ENCODE measurements at places on chromosomes 11 and 22. TPM values are rescaled to one million over a fixed set of nuclear protein-coding genes. Genes with fewer than 3 reads are reported as not detected.

IGF2 gene
- 70.5 TPM for total RNA-seq

SHANK2 gene
- total RNA-seq, result 15.8 TPM

OR10D3 gene
- not detected for total RNA-seq

OR4A16 gene
- not detected for total RNA-seq

ZP1 gene
- total RNA-seq, result not detected

MB gene
- total RNA-seq, result 0.25 TPM

NEFH gene
- 0.17 TPM for total RNA-seq

PRG3 gene
- not detected for total RNA-seq

NAA40 gene
- total RNA-seq, result 7.3 TPM

LGR4 gene
- 64.7 TPM for total RNA-seq

RBFOX2 gene
- total RNA-seq, result 53.6 TPM

APOC3 gene
- 608 TPM for total RNA-seq

GNAZ gene
- total RNA-seq, result 0.33 TPM

NDUFA6 gene
- total RNA-seq, result 43.7 TPM

OR52I2 gene
- under 0.01 TPM for total RNA-seq

APOA4 gene
- total RNA-seq, result 0.89 TPM

DNAJC24 gene
- total RNA-seq, result 16.8 TPM

IL17REL gene
- total RNA-seq, result under 0.01 TPM

TMEM179B gene
- 21.1 TPM for total RNA-seq

NADSYN1 gene
- total RNA-seq, result 33.6 TPM

CARNS1 gene
- 0.05 TPM for total RNA-seq

CECR2 gene
- 9.7 TPM for total RNA-seq

ARHGEF17 gene
- total RNA-seq, result 7.7 TPM

KRTAP5-10 gene
- total RNA-seq, result not detected

DGAT2 gene
- 151 TPM for total RNA-seq

F2 gene
- 1,505 TPM for total RNA-seq

PAX6 gene
- not detected for total RNA-seq

TSPAN18 gene
- 1.9 TPM for total RNA-seq

PTPN5 gene
- total RNA-seq, result not detected

SHISAL1 gene
- total RNA-seq, result 0.17 TPM

SMTNL1 gene
- total RNA-seq, result not detected

TP53AIP1 gene
- total RNA-seq, result not detected

SLCO2B1 gene
- total RNA-seq, result 184 TPM

PDGFD gene
- 3.3 TPM for total RNA-seq

SCN2B gene
- total RNA-seq, result 0.05 TPM

DRAP1 gene
- total RNA-seq, result 18.1 TPM

POTEH gene
- total RNA-seq, result not detected

OR5B12 gene
- total RNA-seq, result not detected

USP2 gene
- 0.65 TPM for total RNA-seq

RFPL1 gene
- total RNA-seq, result not detected

KCNE3 gene
- 5.4 TPM for total RNA-seq

P2RX3 gene
- 0.33 TPM for total RNA-seq

CATSPERZ gene
- total RNA-seq, result not detected

GCAT gene
- 27.7 TPM for total RNA-seq

CD6 gene
- 0.42 TPM for total RNA-seq

OAF gene
- 89.4 TPM for total RNA-seq

ZNF215 gene
- total RNA-seq, result 0.25 TPM

VSIG10L2 gene
- total RNA-seq, result not detected

OR52I1 gene
- not detected for total RNA-seq

SLC43A3 gene
- total RNA-seq, result 106 TPM
